ENCODE measurements at places on chromosomes 6 and 20.
A peak's percentile ranks its signal among the peaks of the same experiment; 100 is the strongest.

DNA sequence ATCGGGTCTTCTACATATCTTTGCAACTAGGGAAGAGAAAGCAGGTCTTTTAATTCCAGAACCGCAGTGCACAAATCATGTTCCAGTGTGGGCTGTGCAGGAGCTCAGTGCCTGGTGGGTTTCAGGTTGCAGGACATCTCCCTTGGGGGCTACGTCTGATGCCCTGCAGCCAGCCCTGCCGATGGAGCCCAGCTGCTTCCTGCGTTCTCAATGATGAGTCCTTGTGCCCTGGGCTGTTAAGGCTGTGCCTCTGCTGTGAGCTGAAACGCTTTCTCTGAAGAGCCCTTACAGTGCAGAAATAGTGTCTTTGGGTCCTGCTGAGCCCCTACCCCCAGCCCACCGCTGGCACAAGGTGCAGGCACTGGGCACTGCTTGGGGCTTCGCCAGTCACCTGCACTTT, 192.9 kb downstream of the SYNDIG1 start:
- DNase-seq: no peak

- DNase-seq: no peak
Observed at GRCh38 chr6:93317592-93317991, 101.8 kb downstream of the EPHA7 start.

GRCh38 chr20:11676630-11677287, 240.9 kb upstream of the BTBD3 start:
- peak; percentile 75 for DNase-seq

GRCh38 chr6:18985061-18985460, 597.9 kb downstream of the RNF144B start:
- no peak for DNase-seq

DNA sequence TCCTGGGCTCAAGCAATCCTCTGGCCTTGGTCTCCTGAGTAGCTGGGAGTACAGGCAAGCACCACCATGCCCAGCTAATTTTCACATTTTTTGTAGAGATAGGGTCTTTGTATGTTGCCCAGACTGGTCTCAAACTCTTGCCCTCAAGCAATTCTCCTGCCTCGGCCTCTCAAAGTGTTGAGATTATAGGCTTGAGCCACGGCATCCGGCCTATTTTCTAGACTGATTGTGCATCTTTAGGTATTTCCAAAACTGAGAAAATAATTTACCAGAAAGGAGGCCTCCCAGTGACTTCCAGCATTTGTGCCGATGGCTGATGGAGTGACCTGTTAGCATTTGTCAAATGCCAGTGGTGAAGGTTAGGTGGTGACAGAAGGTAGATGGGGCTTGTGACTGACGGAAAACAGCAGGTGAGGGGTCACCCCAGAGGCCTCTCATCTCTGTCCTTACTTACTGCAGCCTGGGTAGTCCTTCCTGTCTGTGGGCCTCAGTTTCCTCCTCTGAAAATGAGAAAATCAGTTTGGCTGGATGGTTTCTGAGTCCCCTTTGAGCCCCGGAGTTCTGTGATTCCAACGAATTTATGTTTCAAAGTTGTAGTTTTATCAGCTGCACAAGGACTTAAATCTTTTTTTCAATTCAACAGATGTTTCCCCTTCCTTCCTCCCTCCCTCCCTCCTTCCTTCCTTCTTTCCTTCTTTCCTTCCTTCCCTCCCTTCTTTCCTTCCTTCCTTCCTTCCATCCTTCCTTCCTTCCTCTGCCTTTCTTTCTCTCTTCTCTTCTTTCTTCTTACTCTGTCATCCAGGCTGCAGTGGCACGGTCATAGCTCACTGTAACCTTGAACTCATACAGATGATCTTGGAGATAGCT, 53.5 kb downstream of the TGM2 start:
- no peak for DNase-seq

DNA sequence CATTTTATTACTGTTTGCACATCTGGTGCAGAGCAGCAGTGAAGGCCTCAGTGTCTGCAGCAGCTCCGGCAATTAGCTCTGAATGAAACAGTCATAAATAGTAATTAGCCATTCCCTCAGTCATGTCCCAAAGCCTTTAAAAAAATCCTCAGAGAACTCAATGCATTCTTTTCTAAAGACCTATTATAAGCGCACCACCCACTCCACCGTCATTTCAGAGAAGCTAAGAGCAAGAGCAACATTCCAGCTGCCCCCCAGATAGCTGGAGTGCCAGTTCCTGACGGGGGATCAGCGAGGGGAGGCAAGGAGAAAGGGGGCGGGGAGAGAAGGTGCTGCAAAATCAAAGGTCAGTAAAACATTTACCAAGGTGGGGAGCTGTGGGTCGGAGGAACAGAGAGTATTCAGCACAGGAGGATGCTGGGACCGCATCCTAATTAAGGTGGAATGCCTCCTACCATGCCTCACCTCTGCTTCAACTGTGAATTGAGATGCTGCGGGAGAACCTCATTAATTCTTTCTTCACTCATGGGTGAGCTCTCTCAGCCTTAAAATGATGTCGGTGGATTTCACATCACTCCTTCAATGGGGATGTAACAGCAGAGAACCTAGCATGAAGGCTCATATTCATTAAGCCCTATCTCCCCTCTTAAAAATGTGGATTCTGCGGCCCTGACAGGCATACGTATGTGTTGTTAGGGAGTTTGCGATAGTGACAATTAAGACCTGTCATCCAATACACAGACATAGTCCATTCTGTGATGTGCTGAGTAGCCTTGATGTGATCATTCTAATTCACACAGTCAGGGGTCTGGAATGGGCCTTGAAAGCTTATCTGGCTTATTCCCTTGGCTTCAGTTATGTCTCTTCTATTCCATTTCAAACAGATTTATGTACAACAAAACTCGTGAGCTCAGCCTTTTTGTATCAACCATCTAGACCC, 469.5 kb upstream of the NRSN1 start:
- DNase-seq: no peak

DNA sequence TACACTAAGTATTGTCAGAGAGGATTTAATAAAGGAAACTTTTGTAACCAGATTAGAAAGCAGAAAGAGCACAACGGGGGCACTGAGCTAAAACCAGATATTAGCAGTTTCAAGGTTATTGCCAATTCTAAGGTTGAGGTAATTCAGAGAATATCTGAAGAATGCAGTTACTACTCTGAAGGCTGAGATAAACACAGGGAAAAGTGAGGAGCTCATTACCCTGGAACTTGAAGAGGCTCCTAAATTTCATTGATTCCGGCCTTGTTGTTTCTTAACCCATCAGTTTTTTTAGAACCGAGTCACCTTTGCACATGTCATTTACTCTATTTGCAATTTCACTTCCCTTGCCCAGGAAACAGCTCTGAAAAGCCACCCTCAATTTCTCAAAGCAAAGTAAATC, 72.4 kb upstream of the BTBD3 start:
- DNase-seq: no peak

DNA sequence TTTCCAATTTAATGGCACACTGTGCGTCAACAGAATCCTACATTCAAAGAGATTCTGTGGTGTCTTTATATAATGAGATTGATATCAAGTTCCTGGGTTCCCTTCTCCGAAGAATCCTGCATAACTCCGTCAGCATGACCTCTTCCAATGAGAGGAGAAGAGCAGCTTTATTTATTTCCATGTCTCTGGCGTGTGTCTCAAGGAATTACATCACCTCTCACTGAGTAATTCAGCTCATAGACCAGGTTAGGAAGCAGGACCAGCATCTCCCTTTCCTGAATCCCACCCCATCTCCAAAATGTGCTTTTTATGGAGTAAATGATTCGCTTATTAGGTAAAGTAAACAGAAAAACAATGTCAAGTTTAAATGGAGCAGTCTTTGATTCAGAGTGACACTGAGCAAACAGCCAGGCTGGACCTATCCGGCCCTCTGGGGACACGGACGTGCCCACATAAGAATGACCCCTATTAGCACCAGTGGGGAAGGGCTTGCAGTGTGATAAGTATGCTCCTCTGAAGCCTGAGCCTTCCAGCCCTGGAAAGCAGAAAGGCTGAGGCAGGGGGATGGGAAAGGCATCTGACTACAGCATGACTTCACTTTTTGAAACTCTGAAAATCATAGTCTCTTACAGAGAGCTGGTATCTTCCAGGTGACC, 165.2 kb downstream of the CLIC5 start:
- no peak for DNase-seq

DNA sequence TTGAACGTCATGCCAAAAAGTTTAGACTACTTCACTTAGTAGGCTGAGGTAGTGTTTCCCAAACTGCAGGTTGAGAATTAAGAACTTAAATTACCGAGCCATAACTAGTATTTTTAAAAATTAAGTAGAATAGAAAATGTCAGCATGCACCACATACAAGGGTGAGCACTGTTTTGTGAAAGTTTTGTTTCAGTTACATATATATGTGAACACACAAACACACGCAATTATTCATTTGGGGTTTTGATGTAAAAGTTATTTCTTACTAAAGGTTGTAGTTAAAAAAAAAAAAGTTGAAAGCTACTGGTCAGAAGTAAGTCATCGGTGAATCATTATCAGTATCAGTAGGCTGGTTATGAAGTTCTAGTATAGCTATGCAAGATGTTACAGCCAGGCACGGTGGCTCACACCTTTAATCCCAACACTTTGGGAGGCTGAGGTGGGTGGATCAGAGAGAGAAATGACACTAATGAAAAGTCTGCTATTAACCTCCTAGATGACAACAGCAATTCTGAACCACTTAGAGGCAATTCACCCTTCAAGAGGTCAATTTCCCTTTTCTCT, 24.1 kb downstream of the FASTKD5 start:
- no peak for DNase-seq

DNA sequence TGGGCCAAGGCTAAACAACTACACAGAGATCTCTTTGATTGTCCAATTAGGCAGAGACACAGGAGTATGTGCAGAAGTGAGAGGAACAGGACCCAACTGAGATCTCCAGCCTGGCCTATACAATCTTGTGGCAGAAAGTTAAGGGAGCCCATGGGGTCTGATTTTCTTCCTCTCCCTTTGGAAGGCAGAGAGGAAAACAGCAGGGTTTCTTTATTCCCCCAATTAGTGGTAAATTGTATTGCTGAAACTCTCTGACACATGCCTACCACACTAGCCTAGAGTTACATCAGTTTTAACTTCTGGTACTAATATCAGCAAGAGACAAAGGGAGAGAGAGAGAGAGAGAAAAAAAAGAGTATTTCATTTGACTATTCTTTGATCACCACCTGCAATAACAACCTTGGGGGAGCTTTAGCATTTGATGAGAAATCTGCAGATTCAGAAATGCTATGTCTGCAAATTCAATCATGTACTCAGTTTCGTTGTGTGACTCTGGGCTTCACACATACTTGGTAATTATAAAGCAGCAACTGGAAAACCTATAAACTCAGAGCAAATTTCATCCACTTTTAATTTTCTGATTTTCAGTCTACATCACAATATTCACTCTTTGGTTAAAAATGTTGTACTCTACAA, 260.3 kb upstream of the SPTLC3 start:
- DNase-seq: no peak

DNA sequence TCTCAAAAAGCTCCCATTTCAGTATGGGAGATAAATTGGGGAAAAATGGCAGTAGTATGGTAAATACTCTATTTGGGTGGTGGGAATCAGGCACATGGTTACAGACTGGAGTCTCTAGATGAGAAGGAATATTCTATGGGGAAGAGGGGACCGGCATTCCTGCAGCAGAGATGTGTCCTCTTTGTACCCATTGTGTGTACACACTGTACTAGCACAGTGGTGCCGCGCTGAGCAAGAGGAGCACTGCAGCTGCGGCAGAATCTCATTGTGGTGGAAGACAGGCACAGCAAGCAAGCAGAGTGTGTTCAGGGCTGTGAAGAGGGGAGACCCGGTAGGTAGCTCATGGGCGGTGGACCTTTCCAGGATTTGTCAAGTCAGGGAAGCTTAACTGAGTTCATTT, 13.0 kb downstream of the AFDN start:
- DNase-seq: no peak

DNA sequence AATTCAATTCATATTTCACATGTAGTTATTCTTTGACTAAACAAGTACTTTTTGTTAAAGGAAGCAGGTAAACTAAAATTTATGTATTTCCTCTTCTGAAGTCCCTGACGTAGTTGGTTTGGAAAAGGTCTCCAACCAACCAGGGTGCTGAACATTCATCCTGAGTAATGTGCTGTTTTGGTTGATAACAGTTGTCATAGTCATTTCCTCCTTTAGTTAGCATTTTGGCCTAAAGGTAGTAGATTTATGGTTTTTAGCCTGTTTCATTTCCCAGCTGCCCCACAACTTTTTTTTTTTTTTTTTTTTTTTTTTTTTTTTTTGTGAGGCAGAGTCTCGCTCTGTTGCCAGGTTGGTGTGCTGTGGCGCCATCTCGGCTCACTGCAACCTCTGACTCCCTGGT, 382.8 kb upstream of the FLRT3 start:
- DNase-seq: no peak

Data from NCI-H510A treated with DMSO at 0.1 percent for 48 hours (cell line).